Heart right ventricle (tissue), 16 donors: ENCODE measurements at places on chromosomes 7 and 10.

GRCh38 chr10:22765660-22766547 is 51.5 kb upstream of the PIP4K2A start:
- no peak for DNase-seq

- DNase-seq = no peak
These were observed 15.4 kb upstream of the HIBADH start for GRCh38 chr7:27677912-27678612.

DNA sequence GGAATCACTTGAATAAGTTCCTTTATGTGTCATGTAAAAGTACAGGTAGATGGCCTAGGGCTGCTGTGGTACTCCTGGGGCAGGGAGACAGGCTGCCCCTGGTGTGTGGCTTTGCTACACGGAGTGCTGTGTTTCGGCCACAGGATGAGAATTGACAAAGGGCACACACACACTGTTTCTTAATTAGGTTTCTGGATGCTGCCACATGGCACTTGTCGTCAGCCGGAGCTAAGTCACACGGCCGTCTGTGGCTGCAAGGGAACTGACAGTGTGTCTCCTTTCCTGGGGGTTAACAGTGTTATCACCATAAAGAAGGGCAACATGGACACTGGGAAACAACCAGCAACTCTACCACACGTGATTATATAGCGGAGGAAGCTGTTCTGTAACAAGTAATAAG is 55.7 kb upstream of the CREB5 start:
- DNase-seq = no peak

- DNase-seq = no peak
These were observed 121.5 kb upstream of the PLPP4 start for GRCh38 chr10:120335553-120335952.

GRCh38 chr7:142716596-142716995 is 32.7 kb upstream of the PRSS1 start:
- DNase-seq = no peak
